ENCODE measurements at places on chromosomes 16 and 17.

DNA sequence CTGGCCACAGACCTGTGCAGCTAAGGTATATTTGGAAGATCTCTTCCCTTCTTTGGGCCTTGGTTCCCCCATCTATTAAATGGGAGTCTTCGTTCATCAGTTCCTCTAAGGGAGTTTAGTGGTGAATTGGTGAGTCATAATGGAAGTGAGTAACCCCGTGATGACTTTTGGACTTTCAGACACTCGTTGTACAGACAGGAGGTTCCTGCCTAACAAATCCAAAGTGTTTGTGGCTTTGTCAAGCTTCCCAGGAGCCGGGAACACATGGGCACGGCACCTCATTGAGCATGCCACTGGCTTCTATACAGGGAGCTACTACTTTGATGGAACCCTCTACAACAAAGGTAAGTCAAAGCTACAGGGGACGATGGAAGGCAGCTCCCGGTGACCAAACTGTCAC lies 40.4 kb downstream of the WSCD1 start:
- no peak for DNase-seq

DNA sequence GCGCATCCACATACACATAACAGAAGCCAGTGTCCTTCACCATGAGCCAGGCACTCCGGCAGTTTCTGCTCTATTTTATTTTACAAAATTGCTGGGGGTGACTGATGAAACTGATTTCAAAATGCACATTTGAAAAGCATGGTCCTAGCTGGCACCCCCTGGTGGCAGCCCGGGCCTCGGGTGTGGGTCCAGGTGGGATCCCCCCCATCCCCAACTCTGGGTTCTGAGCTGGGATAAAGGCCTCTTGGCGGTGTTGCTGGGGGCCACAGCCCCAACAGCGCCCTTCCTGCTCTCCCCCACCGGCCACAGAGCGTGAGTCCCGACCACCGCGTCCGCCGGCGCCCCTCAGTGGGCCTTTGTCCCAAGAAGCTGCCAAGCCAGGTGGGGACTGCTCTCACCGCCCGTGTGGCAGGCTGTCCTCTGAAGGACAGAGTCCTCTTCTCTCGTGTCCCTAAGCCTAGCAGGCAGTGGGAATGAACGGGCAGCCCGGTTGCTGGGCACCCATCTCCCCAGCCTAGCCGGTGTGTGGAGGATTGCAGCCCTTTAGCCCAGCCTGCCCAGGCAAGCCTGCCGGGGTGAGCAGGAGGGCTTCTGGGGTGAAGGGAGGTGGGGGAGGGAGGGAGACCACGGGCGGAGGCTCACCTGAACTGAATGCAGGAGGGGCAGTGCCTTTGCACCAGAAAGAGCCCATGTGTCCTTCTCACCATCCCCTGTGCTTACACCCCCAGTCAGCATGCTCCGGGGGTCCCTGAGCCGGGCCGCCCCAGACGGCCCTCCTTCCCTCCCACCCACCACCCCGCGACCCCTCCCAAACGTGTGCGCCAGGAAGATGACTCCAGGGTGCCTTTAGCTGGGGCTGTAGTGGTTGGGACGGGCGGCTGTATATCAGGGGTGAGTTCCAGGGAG lies 898 bp downstream of the SNAI3 start:
- DNase-seq: no peak

GRCh38 chr17:7352910-7353635 lies 1.1 kb downstream of the KCTD11 start:
- no peak for DNase-seq

GRCh38 chr17:46833840-46834208 lies 15.3 kb upstream of the WNT3 start:
- no peak for DNase-seq

- DNase-seq: no peak
Measured at GRCh38 chr17:32741381-32741780, 135.5 kb downstream of the MYO1D start.

GRCh38 chr17:81128774-81129173 lies 36.5 kb upstream of the PVALEF start:
- DNase-seq: no peak

- no peak for DNase-seq
Measured at GRCh38 chr16:69084289-69084688, 21.2 kb upstream of the HAS3 start.

DNA sequence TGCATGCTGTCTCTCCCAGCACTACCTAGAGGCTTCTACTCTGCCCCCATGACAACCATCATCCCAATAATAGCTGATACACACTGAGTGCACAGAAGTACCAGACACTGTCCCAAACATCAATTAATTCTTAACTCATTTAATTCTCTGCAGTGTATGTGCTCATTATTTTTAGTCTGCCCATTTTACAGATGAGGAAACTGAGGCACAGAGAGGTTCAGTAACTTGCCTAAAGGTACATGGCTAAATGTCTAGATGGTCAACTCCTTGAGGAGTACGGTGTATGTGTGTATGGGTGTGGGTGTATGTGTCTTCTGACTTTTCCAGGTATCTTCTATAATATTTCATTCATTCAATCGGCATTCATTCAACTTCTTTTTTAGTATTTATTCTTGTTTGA lies 407.9 kb downstream of the SOX9 start:
- DNase-seq: no peak

DNA sequence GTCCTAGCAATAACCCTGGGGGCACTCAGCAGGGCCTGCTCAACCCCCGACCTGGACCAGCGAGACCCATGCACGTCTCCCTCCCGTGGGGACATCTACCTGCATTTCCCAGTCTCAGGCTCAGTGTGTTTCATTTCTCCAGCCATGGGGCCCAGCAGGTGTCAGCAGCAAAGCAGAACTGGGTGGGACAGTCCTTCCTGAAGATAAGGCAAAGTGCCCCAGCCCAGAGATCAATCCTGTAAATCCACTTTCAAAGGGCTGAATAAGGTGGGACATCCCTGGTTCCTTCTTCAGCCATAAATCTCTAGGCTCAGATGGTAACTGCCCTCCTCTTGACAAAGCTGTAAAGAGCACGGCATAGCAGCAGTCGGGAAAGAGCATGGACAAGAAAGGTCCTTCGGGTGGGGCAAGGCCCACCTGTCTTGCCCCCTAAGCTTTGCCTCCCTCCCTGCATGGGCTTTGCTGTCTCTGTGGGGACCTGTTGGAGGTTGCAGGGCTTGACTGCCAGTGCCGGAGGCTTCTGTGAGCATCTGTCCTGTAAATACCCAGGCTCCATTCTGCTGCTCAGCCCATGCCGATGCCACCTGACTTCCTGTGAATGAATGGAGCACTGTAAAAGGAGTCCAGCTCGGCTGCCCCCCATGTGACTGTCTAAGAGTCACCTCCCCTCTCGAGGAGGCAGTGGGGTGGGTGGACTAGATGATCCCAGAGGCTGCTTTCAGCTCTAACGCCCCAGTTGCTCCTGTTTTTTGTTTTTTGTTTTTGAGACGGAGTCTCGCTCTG lies 84.8 kb upstream of the TBC1D3K start:
- no peak for DNase-seq

DNA sequence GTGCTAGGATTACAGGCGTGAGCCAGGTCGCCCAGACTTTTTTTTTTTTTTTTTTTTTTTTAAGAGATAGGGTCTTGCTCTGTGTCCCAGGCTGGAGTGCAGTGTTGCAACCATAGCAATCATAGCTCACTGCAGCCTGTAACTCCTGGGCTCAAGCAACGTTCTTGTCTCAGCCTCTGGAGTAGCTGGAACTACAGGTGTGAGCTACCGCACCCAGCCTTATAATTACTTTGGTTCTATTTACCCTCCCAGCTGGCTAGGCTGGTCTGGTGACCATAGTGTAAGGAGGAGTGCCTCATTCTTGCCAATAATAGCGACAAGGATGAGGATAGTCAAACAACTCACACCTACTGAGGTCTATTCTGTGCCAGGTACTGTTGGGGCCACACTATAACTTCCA lies 39.6 kb upstream of the USP7 start:
- DNase-seq: no peak

DNA sequence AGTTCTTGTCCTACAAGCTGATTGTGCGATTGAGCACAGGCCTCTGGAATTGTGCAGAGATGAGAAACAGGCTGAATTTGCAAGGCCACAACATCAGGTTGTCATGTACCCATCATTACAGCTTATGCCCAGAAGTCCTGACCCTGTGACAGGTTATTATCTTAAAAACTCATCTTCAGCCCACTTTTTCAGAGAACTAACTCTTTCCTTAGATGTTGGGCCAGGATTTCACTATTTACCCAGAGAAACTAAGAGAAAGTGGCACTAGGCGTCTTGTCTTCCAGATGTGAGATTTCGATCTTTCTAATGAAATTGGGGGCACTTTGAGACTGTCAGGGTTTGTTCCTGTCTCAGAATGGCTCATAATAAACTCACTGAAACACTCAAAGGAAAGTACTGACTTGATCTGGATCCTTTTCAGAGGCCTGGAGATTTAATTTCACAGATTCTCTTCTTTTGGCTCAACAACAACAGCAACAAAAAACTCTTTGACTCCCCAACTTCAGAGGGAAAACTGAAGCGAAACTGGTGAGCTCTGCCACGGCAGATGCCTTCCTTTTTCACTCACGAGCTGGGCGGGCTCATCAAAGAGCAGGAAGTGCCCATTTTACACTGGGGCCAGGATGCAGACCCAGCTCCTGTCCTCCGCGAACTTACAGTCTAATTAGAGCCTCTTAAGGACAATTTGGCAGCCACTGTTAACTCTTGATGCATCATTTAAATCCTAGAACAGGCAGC lies 17.7 kb upstream of the SLC12A3 start:
- DNase-seq: no peak

GRCh38 chr16:78744796-78745107 lies 645.3 kb downstream of the WWOX start:
- DNase-seq: no peak

DNA sequence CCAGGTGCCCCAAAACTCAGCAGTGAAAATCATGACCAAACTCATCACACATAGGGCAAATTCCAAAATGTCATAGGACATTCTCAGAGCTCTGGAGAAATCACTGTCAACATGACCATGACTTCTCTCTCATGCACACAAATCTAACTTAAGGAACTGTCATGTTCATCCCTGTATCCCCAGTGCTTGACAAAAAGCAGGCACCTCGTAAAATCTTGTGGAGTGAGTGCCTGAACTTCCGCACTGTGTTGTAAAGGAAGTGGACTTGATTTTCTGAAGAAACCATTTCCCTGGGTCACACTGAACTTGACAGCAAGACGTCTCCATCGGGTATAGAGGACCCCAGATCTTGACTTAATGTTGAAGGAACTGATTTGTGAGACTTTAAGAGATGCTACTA lies 2.8 kb downstream of the KRT37 start:
- DNase-seq: no peak

GRCh38 chr17:81513753-81514488 lies 1.3 kb upstream of the ACTG1 start:
- DNase-seq: peak; percentile 73

DNA sequence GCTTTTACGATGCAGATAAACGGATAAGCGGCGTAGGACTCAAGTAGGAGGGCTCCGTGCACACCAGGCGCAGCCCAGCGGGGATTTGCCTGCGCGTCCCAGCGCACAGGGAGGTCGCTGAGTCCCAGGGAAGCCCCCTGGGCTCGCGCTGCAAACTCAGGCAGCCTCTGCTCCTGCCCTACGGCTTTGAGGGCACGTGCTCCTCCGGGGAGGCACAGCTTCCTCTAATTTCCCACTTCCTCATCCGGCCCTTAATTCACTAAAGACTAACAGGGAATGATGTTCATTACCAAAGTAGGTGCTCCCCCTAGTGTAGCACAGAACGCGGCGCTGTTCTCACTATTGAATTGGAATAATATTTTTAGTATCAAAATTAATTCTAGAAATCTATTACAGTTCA lies 825.4 kb downstream of the KCNJ18 start:
- DNase-seq: no peak

GRCh38 chr17:65193305-65193704 lies 56.1 kb downstream of the RGS9 start:
- no peak for DNase-seq

DNA sequence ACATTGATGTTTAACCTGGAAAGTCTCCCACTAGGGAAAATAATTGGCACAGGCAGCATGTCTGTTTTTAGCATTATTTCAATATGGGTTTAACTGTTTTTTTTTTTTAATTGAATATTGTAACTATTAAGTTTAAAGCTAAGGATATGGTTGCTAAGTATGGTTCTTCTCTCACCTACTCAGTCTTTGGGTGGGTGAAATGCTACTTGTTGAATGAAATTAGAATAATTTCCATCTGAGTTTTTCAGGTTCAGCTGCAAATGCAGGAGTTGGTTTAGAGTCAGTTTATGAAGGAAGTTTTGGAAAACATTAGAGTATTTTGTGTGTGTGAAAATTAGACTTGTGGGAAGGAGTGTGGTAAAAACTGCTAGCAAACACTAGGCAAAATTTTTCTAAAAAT lies 93.5 kb downstream of the PRKCA start:
- no peak for DNase-seq

DNA sequence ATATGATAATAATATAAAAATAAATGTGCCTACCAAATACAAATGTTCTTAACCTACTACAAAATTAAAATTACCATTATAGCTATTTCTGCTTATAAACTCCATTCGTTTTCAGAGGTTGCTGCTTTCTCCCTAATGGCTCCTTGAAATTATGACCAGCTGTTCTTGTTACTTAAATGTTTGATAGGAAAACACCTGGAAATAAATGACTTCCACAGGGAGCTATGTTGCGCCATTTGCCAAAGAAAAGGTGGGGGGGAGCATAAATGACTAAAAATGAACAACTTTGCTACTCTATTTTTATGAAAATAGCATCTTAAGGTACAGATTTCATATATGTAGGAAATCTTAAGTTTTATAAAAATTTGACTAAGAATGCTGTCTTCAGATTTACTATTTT lies 157.5 kb upstream of the MON1B start:
- DNase-seq: no peak

DNA sequence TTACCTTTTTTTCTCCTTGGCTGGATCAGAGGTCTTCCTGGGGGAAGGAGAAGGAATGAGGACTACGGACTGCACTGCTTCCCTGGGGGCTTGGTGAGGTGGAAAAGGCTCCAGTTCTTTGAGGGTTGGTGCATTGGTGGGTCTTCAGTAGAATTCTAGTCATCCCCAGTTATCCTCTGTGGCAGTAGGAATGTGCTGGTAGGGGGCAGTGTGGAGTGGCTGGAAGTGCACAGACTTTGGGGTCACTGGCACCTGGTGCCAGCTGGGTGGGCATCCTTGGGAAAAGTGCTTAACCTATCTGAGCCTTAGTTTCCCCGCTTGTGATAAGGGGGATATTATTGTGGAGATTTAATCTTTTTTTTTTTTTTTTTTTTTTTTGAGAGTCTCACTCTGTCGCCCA lies 6.3 kb downstream of the TAC4 start:
- DNase-seq: no peak

DNA sequence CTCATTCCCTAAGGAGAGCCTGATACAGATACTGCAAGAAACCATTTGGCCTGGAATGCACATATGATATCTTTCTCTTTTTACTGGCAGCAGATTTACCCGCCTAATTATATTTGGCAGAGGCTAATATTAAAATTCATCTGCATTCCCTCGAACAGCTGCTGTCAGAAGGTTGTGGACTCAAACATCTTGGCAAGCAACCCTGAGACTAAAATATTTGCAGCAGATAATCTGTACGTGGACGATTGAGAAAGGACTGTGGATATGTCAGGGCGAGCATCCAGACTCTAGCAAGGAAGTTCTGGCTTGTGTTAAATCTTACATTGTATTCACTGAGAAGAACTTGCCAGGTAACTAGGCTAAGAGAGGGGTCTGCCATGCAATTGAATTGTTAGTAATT lies 65.2 kb downstream of the SNX20 start:
- no peak for DNase-seq

- DNase-seq: no peak
Measured at GRCh38 chr17:40343219-40344119, 21.1 kb downstream of the GJD3 start.

- DNase-seq: no peak
Measured at GRCh38 chr16:3879258-3879886, 1.1 kb downstream of the CREBBP start.

GRCh38 chr17:46160169-46160568 lies 33.1 kb downstream of the KANSL1 start:
- DNase-seq: no peak

- DNase-seq: no peak
Measured at GRCh38 chr16:8808613-8809353, 11.1 kb downstream of the PMM2 start.

Measured in progenitor cell of endocrine pancreas (in vitro differentiated cells).